ENCODE measurements at places on chromosomes 2 and 18.

GRCh38 chr2:33598561-33599174 lies 431 bp downstream of the FAM98A start:
- DNase-seq = peak; percentile 55

GRCh38 chr2:201233812-201234662 lies 26.3 kb upstream of the CASP8 start:
- peak; percentile 25 for DNase-seq

GRCh38 chr2:69588403-69588802 lies 55.1 kb downstream of the AAK1 start:
- DNase-seq = no peak

GRCh38 chr2:236240228-236240990 lies 23.8 kb downstream of the ASB18 start:
- DNase-seq = no peak

- peak; percentile 73 for DNase-seq
Measured at GRCh38 chr2:102147935-102148334, 5.4 kb downstream of the IL1R1 start.

- DNase-seq = no peak
Measured at GRCh38 chr2:174062934-174063333, 97.8 kb upstream of the SP3 start.

DNA sequence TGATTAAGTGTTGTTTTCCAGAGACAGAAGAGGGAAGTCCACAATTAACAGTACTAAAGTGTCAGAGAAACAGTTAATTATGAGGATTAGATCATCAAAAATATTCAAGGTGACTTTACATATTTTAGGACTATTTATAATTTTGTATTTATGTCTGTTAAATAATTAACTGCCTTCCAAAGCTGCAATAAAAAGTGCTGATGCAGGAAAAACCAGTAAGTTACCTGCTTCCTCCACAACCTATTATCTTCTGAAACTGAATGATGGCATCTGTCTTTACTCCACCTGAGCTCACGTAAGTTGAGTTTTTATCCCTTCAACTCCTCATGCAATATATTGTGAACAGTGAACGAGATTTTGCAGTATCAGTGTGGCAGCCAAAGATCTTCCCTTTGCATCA lies 570.7 kb downstream of the THSD7B start:
- DNase-seq = no peak

DNA sequence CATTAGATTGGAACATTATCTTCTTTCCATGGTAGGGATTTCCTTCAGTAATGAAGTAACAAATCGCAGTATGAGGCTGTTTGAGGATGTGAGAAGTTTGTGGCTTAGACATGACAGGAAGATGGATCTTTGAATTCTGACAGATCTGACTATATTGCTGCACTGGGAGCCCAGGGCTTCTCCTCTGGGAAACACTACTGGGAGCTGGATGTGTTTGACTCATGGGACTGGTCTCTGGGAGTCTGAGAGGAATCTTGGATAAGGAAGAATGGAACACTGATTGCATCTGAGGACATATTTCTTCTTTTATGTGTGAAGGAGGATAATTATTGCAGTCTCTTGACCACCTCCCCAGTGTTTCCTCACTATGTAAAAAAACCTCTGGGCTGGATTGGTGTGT lies 77.2 kb upstream of the ST6GAL2 start:
- no peak for DNase-seq

DNA sequence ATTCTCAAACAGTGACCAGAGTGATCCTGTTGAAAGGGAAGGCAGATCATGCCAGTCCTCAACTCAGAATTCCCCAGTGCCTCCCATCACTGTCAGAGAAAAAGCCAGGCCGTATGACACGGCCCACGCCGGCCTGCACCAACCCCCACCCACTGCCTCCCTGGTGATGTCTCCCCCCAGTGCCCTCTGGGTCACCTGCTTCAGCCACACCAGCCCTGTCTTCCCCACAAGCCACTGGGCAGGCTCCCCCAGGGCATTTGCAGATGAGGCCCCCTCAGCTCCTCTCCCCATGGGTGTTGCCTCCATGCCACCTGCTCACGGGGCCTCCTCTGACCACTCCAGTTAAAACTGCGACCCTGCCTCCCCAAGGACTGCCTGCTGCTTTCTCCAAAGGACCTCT lies 169.8 kb downstream of the SH3RF3 start:
- DNase-seq = no peak

DNA sequence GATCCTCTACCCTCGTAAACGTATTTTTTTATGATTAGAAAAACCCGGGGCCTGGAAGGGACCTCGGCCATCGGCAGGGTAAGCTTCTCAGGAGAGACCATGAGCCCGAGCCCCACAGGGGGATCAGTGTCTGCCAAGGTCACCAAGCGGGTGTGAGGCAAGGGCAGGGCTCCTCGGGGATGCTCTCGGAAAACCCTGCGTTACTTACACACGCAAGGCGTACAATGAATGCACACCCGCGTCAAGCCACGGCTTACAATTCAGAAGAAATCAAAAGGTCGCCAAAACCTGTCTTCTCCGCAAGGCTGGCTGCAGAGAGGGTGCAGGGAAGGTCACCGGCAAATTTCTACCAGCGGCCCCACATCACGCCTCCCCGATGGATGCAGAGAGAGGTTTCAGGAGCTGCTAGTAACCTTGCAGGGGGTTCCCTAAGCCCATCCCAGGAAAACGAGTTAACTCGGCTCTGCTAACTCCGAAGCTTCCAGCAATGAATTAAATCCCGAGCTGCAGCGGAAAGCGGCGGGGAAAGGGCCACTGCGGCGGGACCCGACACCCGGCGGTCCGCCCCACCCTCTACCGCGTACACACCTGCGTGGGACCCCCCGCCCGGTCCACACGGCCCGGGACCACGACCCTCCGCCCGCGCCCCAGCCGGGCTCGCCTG lies 638 bp downstream of the ST3GAL5 start:
- peak; percentile 33 for DNase-seq

Measured in stimulated activated CD4-positive, alpha-beta T cell treated with anti-CD3 and anti-CD28 coated beads, Interleukin-1b, Interleukin-23, amount 100 ng/mL, for 48 hours (primary cell).